ENCODE measurements at places on chromosomes 7 and 10.

DNA sequence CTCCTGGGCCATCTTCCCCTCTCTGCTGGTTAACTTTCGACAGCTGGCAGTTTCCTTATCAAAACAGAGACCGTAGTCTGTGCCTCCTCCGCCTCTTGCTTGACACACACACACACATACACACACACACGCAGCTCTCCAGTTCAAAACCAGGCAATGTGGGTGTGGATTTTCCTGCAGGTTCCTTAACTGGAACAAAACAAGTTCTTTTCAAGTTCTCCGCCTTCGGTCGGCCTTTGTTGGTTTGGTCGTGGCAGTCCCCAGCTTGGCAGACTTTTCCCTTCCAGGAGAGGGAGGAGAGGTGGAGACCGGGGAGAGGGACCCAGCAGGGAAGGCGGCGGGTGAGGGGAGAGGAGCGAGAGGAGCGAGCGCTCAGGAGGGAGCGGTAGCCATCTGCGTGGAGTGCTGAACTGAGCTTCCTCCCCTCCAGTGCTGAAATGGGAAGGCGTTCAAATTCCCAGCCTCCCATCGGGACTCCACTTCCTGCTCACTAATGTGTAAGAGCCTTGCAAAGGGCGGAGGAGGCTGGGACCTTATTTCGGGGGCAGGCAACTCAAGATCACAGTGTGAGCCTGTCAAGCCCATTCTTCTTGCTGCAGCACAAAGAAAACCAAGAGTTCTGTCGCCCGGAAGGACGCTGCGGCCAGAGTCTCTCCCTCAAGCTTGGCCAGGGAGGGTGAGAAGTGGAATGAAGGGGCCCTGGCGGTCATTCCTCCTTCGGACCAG lies 120.6 kb downstream of the PRPF18 start:
- peak; percentile 85 for DNase-seq

DNA sequence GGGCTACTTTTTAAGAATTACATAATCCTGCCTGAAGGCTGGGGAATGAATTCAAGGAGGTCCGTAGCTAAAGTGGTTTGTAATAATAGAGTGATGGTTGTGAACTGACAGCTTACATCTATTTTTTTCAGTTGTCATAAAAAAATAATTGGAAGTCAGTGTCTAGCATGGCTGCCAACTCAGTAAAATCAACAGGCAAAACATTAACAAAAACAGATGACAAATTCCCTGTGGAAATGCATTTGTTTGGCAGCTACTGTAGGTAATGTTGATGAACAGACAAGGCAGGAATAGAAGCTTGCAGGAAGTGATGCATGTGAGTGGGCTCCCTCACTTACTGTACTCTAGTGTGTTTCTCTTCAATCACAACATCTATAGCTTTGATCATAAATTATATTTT lies 766.0 kb upstream of the POT1 start:
- no peak for DNase-seq

- no peak for DNase-seq
Observed at GRCh38 chr10:36018996-36019395, 376.9 kb upstream of the FZD8 start.

- no peak for DNase-seq
Observed at GRCh38 chr10:116771959-116772585, 29.7 kb upstream of the HSPA12A start.

DNA sequence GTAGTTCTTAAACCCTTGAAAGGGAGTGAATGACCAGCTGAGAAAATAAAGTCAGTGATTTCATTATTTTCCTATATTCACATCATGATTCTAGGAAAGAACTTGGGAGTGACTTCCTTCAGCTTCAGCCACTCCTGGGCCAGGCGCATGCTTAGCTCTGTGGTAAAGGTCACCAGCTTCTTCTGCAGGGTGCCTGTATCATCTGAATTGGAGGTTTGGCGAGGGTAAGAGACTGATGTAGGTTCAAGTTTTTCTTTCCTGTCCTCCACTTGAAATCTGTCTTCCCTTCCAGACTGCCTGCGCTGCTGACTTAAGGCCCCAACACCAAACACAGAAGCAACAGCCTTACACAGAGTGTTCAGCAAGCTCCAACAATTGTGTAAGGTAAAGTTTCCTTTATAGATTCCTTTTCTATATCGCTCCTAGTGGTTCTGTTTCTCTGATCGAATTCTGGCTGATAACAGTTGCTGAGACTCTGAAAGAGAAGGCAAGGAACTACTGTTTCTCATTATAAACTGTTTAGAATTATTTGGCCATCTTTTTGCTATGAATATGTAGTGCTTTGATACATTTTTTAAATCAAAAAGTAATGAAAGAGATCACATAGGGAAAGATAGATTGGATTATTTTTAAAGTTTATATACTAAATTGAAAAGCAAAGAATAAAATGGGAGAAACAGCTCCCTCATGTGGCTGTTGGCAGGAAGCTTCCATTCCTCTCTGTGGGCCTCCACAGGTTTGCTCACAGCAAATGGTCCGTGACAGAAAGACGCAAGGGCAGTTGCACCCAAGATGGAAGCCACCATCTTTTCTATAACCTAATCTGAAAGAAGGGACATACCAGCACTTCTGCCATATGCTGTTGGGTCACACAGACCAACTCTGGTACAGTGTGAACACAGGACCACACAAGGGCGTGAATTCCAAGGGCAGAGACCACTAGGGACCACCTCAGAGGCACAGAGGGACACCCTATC lies 14.0 kb downstream of the GATAD1 start:
- DNase-seq = no peak

DNA sequence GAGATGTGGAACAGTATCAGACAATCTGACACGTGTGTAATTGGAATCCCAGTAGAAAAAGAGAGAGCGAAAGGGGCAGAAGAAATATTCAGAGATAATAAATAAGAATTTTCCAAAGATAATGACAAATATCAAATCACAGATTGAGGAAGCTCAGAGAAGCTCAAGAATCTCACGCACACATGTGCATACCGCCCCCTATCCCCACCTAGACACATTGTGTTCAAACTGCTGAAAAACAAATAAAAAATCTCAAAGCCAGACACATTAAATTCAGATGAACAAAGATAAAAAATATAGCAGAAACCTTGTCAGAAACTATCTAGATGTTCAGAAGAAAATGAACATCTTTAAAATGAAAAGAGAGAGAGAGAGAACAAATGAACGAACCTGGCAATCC lies 17.2 kb downstream of the SFR1 start:
- no peak for DNase-seq

DNA sequence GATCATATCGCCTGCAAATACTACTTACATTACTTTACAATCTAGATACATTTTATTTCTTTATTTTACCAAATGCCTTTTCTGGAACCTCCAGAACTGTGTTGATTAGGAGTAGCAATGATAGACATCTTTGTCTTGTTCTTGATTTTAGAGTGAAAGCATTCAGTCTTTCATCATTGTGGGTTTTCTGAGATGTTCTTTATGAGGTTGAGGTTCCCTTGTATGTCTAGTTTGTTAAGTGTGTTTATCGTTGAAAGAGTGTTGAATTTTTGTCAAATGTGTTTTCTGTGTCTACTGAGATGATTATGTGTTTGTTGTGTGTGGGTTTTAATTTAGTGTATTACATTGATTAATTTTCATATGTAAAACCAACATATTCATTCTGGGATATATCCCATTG lies 17.1 kb downstream of the SEPTIN7 start:
- DNase-seq = no peak

- no peak for DNase-seq
Observed at GRCh38 chr7:20228654-20229053, 11.5 kb upstream of the MACC1 start.

GRCh38 chr7:79923953-79924352 lies 210.7 kb upstream of the GNAI1 start:
- DNase-seq = no peak

DNA sequence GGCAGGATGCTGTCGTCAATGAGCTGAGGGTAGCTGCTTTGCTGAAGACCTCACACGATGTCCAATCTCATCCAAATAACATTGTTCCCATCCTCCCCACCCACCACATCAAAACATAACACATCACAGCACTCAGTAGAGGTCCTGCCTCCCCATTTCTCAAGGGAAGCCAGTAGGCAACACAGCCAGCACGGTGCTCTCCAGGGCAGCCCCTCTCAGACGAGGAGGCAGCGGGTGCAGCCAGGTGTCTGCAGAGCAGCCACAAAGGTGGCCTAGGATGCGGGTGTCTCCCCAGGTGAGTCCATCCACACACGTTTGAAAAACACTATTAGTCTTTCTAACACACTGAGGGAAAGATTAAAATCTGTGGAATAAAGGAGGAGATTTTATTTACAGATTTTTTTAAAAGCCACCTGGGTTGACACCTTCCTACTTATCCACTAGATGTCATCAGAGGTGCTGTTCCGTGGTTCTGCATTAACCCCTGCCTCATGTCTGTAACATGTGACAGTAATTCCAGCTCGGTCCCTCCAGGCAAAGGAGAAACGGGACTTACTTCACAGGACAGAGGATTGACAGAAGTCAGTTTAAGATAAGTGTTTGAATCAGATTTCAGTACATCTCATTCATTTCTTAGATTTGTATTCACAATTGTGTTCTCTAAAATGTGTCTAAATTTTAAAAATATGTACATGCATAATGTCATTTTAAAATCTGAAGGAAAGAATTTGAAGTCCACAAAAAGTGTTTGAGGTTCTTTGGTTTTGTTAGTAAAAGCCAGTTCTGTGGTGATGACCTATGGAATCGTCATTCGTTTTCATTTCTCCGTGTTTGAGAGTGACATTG lies 68.0 kb downstream of the LANCL2 start:
- DNase-seq = peak; percentile 38

- no peak for DNase-seq
Observed at GRCh38 chr10:50438049-50438936, 185.5 kb downstream of the SGMS1 start.

DNA sequence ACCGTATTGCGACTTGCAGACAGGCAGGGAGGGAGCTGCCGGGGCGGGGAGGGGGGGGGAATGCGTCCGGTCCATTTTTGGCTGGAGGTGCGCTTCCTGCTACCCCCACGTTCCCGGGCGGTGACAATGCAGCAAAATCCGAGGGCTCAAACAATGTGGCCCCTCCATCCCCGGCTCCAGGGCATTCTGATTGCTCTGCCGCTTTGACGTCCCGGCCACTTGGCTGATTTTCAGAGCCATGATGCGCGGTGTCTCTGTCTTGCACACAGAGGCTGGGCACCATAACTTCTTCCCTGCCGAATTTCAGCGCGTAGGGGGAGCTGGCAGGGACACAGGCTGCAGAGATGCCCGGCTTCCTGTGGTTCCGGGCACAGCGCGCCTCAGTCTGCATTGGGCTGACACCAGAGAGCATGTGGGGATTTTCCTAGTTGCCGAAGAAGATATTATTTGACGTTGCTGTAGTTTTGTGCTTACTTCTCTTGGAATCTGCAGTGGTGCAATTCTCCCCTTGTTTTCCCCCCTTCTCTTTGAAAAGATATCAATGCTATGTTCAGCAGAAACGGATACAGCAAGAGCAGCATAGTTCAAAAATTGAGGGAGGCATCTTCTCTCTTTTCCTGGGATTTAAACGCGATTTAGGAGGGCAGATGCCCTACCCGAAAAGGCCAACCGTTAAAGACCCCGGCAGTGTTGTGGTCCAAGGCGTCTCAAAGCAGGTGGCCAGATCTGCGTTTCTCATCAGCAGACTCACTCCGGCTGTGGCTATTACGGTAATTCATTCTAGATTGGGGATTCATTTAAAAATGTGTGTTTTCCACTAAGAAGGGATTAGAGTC lies 1.4 kb downstream of the HECW1 start:
- no peak for DNase-seq

DNA sequence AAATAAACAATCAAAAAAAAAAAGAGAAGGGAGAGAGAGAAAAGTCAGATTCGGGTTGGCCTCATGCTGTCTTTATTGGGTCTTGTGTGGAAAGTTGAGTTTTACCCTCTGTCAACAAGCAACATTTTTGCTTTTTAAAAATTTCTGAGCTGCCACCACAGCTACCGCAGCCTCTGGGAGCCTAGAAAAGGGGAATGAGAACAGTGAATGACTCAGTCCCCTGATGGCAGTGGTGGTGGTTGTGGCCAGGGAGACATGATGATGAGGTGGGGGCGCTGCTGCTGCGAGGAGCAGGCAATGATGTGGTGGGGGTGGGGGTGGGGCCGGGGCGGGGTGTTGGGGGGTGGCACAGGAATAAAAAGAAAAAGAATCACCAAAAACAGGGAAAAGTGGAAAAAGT lies 20.0 kb upstream of the CREB3L2 start:
- DNase-seq = no peak

DNA sequence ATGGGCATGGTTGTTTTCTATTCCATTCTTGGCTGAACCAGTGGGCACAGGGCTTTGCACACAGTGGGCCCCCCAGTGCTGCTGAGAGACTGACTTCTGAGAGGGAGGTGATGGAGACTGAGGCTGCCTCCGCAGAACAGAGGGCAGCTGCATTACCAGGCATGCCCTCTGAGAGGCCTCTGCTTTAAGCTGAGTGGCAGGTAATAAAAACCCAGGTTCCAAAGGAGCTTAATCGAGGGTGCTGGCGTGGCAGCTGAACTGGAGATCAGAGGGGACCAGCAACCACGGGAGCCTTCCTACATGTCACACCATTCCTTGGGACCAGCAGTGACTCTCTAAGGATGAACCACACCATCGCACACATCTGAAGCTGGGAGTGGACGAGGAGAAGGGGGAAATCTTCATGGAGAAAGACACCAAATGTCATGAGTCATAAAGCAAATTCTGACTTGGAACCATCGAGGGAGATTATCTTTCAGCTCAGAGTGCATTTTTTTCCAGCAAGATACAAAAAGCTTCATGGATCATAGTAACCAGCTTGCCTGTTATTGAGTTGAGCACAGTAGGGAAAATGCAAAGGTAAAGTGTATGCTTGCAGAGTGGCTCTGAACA lies 24.6 kb downstream of the HIPK2 start:
- DNase-seq = no peak

- DNase-seq = no peak
Observed at GRCh38 chr10:95309958-95310357, 19.2 kb upstream of the PDLIM1 start.

DNA sequence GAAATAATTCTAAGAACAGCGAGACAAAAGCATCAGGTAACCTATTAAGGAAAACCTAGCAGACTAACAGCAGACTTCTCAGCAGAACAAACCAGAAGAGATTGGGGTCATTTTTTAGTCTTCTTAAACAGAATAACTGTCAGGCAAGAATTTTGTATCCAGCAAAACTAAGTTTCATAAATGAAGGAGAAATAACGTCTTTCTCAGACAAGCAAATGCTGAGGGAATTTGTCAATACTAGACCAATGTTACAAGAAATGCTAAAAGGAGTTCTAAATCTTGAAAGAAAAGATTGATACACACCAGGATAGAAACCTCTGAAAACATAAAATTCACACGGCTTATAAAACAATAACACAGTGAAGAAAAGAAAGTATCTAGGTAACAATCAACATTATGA lies 22.6 kb downstream of the BICC1 start:
- no peak for DNase-seq
